ENCODE measurements at places on chromosomes 5 and 9.

DNA sequence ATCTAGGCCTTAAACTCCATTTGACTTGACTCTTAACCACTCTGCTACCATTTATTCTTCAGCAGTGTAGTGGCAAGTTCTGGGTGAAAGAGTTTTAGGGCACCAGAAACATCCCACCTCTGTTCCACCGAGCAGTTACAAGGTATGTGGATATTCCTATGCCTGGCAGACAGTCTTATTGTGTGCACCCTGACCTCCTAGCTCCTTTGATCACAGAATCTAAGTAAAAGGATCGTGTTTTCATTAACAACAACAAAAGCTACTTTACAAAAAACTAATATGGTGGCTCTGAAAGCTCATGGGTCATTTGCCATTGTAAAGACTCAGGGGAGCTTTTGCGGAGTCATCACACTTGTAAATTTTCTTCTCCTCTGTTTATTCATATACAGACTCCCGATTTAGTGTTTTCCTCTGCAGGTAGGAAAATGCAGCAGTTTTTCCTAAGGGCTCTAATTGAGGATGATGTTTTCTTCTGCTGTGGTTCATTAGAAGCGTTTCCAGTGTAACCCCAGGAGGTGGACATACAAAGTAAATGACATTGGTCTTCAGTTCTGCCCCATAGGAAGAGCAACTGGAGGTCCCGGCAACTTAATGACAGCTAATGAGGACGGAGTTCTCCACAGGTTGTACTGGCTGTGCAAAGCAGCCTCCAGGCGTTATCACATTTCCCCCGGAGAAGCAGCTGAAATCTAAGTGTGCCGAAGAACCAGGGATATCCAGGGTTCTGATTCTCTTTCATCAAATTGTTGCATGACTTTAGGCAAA lies 78.2 kb downstream of the ATP10B start:
- peaks cover 4% of the 10 kb centered on the region for H3K27me3 ChIP-seq
- no peak overlapping the region for H3K27ac ChIP-seq
- no peak for DNase-seq
- no peak overlapping the region for H3K4me3 ChIP-seq
- no peaks in the 10 kb centered on the region for H3K4me1 ChIP-seq

DNA sequence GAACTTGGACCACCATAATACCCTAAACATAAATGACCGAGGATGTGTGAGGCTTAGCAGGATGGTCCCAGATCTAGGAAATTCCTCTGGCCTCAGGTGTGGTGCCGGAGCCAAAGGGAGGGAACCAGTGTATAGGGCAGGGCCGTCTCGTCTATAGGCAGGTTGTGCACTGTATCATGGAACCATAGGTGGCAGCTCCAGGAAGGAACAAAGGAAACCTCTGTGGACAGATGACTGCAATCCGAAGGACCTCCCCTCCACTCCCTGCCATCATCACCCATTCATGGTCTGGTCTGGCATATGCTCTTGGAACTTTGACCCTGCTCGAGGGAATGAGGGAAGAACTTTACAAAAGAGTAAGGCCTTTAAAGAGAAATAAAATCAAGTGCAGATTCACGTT lies 2.9 kb upstream of the MACIR start:
- H3K27ac ChIP-seq, result no peak overlapping the region
- H3K36me3 ChIP-seq, result no peaks in the 10 kb centered on the region
- no peak for DNase-seq
- peaks cover 9% of the 10 kb centered on the region for H3K4me1 ChIP-seq
- peaks cover 9% of the 10 kb centered on the region for H3K27me3 ChIP-seq

DNA sequence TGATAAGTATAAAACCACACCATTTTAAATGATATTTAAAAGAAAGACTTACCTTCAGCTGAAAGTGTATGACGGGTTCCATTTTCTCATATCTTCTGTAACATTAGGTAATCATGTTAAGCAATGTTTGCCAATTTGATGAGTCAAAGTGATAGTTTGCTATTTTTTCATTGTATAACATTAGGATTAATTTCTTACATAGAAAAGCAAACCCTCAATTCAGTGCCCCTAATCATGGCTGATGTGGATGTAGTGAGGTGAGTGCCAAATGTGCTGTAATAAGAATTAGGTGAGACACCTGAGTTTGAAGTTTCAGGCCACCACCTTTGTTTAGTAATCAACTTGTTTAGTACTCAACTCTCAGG lies 68.0 kb downstream of the UNC13B start:
- no peak for DNase-seq
- no peaks in the 10 kb centered on the region for H3K4me1 ChIP-seq
- no peaks in the 10 kb centered on the region for H3K36me3 ChIP-seq
- H3K27me3 ChIP-seq, result no peaks in the 10 kb centered on the region
- no peak overlapping the region for H3K27ac ChIP-seq

DNA sequence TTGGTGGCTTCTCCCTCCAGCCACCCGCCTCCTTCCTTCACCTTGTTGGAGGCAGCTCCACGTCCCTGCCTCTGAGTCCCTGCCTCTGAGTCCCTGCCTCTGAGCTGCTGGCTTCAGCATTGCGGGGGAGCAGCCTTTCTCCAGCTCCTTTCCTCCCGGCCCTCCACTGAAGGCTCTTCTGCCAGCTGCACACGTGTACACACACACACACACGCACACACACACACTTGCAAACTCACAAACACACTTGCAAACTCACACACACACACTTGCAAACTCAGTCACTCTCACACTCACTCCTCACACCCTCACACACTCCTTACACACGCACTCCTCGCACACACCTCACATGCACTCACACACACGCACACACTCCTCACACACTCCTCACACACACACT lies 45.1 kb downstream of the C9orf50 start:
- H3K27ac ChIP-seq, result no peak overlapping the region
- peaks cover 8% of the 10 kb centered on the region for H3K27me3 ChIP-seq
- no peak for DNase-seq
- H3K4me1 ChIP-seq, result peaks cover 24% of the 10 kb centered on the region
- H3K36me3 ChIP-seq, result no peaks in the 10 kb centered on the region
- H3K4me3 ChIP-seq, result no peak overlapping the region

- H3K4me3 ChIP-seq, result no peak overlapping the region
- no peaks in the 10 kb centered on the region for H3K27me3 ChIP-seq
- no peaks in the 10 kb centered on the region for H3K36me3 ChIP-seq
- H3K27ac ChIP-seq, result no peak overlapping the region
- H3K4me1 ChIP-seq, result no peaks in the 10 kb centered on the region
- no peak for DNase-seq
These were observed 162.6 kb downstream of the DMAC1 start for GRCh38 chr9:7636838-7637467.

DNA sequence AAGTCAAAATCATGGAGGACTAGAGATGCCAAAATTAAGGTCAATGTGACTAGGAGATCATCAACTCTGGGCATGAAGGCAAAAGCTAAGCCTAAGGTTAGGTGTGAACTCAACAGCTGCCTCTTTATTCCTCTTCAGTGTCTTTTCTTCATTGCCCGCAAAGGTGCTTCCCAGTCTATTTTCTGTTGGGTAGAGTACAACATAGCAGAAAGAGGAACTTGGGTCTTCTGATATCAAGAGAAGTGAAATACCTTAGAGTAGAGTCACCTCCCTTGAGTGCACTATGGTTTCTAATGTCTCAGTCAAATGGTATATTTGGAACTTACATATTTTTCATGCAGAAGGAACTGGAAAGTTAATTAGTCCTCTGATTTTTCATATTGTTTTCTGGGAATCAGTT lies 122.5 kb upstream of the GRIN3A start:
- H3K4me1 ChIP-seq, result no peaks in the 10 kb centered on the region
- no peaks in the 10 kb centered on the region for H3K36me3 ChIP-seq
- no peak overlapping the region for H3K27ac ChIP-seq
- H3K27me3 ChIP-seq, result no peaks in the 10 kb centered on the region
- DNase-seq, result no peak
- no peak overlapping the region for H3K4me3 ChIP-seq

- no peaks in the 10 kb centered on the region for H3K36me3 ChIP-seq
- H3K27me3 ChIP-seq, result no peaks in the 10 kb centered on the region
- H3K27ac ChIP-seq, result no peak overlapping the region
These were observed 612.6 kb downstream of the EBF1 start for GRCh38 chr5:158487156-158487555.

GRCh38 chr5:168681556-168682183 lies 102.5 kb upstream of the PANK3 start:
- no peak for DNase-seq
- no peak overlapping the region for H3K27ac ChIP-seq
- no peaks in the 10 kb centered on the region for H3K36me3 ChIP-seq
- H3K27me3 ChIP-seq, result no peaks in the 10 kb centered on the region
- H3K4me3 ChIP-seq, result no peak overlapping the region

GRCh38 chr5:92809855-92810465 lies 771.1 kb downstream of the NR2F1-AS1 start:
- no peaks in the 10 kb centered on the region for H3K4me1 ChIP-seq
- H3K27me3 ChIP-seq, result no peaks in the 10 kb centered on the region
- no peak for DNase-seq
- H3K27ac ChIP-seq, result no peak overlapping the region
- no peaks in the 10 kb centered on the region for H3K36me3 ChIP-seq
